ENCODE measurements at places on chromosomes 2 and 18. TPM values are rescaled to one million over a fixed set of nuclear protein-coding genes. Genes with fewer than 3 reads are reported as not detected.

RND3 gene
- total RNA-seq, result 40.3 TPM

HPCAL1 gene
- total RNA-seq, result 16.8 TPM

NR4A2 gene
- total RNA-seq, result 7.9 TPM

CCDC150 gene
- 40.1 TPM for total RNA-seq

PLCL1 gene
- total RNA-seq, result 41.1 TPM

ITGB6 gene
- total RNA-seq, result 7.0 TPM

GAD1 gene
- total RNA-seq, result 0.27 TPM

B4GALT6 gene
- 33.1 TPM for total RNA-seq

CFAP221 gene
- 33.0 TPM for total RNA-seq

CNDP1 gene
- 0.29 TPM for total RNA-seq

CABYR gene
- 8.0 TPM for total RNA-seq

RFX8 gene
- not detected for total RNA-seq

IL36G gene
- total RNA-seq, result not detected

USP14 gene
- total RNA-seq, result 59.1 TPM

MAP3K19 gene
- not detected for total RNA-seq

ZNF396 gene
- total RNA-seq, result 4.5 TPM

RDH14 gene
- total RNA-seq, result 22.8 TPM

CDH19 gene
- not detected for total RNA-seq

CROCC2 gene
- total RNA-seq, result 0.36 TPM

IL18R1 gene
- 0.13 TPM for total RNA-seq

DDX1 gene
- total RNA-seq, result 115 TPM

DNA sequence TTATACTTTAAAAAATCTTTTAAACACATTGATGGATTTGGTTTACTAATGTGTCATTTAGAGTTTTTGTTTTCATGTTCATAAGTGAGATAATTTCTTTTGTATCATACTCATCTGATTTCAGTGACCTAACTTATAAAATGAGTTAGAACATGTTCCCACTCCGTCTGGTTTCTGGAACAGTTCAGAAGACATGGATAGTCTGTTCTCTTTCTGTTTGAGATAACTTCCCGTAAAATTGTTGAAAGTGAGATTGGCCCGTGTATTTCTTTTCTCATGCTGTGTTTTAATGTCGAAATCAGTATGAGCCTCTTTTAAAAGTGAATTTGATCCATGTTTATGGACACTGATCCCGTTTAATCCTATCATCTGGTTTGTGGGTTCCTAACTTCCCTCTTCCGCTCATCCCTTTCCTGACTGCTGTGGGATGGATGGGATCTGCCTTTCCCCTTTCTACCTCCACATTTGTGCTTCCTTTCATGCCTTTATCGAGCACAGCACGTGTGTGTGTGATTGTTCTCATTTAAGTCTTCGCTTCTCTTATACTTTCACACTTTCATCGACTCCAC lies 78.9 kb downstream of the COPS8 start:
- no peaks in the 10 kb centered on the region for H3K36me3 ChIP-seq
- DNase-seq, result no peak
- no peak overlapping the region for H3K27ac ChIP-seq
- no peak overlapping the region for H3K4me3 ChIP-seq
- no peaks in the 10 kb centered on the region for H3K4me1 ChIP-seq
- peaks cover 28% of the 10 kb centered on the region for H3K27me3 ChIP-seq

- H3K27me3 ChIP-seq, result peaks cover 12% of the 10 kb centered on the region
- no peak overlapping the region for H3K27ac ChIP-seq
- no peak for DNase-seq
- no peaks in the 10 kb centered on the region for H3K36me3 ChIP-seq
- H3K4me3 ChIP-seq, result no peak overlapping the region
Measured at GRCh38 chr2:60741576-60741975, 14.5 kb upstream of the PAPOLG start.

- no peak overlapping the region for H3K4me3 ChIP-seq
- H3K36me3 ChIP-seq, result no peaks in the 10 kb centered on the region
- H3K4me1 ChIP-seq, result peaks cover 2% of the 10 kb centered on the region
Measured at GRCh38 chr2:240166761-240167587, 26.5 kb upstream of the OTOS start.

DNA sequence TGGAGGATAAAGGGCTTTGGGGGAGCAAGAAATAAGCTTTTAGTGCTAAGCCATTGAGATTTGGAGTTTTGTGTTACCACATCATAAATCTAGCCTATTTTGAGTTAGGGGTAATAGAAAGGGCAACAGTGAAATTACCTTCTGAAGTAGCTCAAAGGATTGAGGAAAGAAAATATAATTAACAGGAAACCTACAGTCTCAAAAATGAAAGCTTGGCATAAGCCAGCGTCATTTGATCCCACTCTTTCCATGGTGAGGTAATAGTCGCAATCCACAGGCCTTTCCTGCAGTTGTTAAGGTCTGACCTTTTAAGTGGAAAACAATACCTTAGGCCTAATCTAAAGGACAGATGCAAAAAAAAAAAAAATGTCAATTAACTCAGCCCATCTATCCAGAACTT lies 182.7 kb downstream of the UXS1 start:
- no peaks in the 10 kb centered on the region for H3K27me3 ChIP-seq
- no peak for DNase-seq
- no peak overlapping the region for H3K27ac ChIP-seq
- H3K4me1 ChIP-seq, result no peaks in the 10 kb centered on the region
- H3K36me3 ChIP-seq, result peaks cover 2% of the 10 kb centered on the region
- no peak overlapping the region for H3K4me3 ChIP-seq

GRCh38 chr2:102736110-102736409 lies 25.8 kb upstream of the TMEM182 start:
- peaks cover 24% of the 10 kb centered on the region for H3K4me1 ChIP-seq
- peak overlapping the region; percentile 97 for H3K27ac ChIP-seq
- no peaks in the 10 kb centered on the region for H3K27me3 ChIP-seq
- peak overlapping the region; percentile 98 for H3K4me3 ChIP-seq
- no peak for DNase-seq
- H3K36me3 ChIP-seq, result peaks cover 6% of the 10 kb centered on the region

DNA sequence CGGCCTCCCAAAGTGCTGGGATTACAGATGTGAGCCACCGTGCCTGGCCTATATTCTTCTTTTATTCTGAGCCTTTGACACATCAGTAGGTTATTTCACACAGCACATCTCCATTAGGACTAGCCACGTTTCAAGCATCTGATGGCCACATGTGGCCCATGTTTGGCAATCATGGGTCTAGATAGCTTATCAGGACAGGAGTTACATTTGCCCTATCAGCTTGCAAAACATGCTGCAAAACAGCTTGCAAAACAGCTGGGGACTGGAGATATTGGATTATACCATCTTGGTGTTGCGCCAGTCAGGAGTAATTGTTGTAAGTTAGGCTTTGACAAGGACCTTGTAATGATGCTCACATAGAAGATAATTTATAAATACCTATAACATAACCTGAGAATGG lies 94.9 kb downstream of the GBX2 start:
- H3K4me1 ChIP-seq, result peaks cover 7% of the 10 kb centered on the region
- H3K36me3 ChIP-seq, result peaks cover 3% of the 10 kb centered on the region
- no peaks in the 10 kb centered on the region for H3K27me3 ChIP-seq
- no peak for DNase-seq
- H3K4me3 ChIP-seq, result no peak overlapping the region
- H3K27ac ChIP-seq, result no peak overlapping the region

DNA sequence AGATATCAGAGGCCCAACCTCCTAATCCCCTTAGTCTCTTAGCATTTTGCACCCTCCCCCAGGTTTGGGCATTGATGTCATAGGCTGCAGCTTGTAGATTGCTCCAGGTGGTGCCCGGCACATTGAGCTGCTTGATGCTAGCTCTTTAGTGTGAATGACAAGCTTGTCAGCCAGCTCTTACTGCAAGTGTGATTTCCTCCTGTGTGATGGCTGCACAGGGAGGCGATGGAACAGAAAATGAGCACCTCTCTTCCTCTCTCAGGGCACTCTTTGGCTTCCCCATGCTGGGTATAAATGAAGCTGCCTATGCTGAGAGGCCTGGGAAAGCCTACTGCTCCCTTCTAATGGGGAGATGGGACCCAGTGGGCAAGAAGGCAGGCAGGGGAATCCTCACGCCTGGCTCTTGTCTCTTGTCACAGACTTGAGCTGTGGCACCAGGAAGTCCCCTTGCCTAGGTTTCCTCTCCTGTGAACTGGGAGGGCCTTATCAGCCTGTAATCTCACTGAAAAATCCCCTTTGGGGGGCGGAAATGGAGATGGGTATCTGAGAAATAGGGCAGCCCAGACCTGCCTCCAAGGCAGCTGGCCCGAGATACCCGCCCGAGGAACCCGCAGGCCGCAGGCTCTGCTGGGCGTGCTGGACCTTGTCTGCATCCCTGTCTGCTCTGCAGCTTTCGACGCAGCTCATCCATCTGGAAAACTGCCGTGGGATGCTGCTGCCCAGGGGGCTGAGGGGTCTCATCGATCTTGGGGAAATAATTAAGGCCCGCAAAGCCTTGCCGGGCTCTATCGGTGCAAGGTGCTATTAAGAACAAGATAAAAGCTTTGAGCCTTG lies 163.5 kb upstream of the CXCR4 start:
- H3K36me3 ChIP-seq, result no peaks in the 10 kb centered on the region
- no peak for DNase-seq
- peaks cover 3% of the 10 kb centered on the region for H3K4me1 ChIP-seq

- H3K27ac ChIP-seq, result no peak overlapping the region
- H3K4me3 ChIP-seq, result no peak overlapping the region
- H3K36me3 ChIP-seq, result no peaks in the 10 kb centered on the region
- no peaks in the 10 kb centered on the region for H3K4me1 ChIP-seq
Measured at GRCh38 chr2:100673115-100673514, 110.3 kb downstream of the PDCL3 start.

- H3K27ac ChIP-seq, result no peak overlapping the region
- no peak for DNase-seq
- H3K4me3 ChIP-seq, result no peak overlapping the region
- no peaks in the 10 kb centered on the region for H3K36me3 ChIP-seq
- H3K4me1 ChIP-seq, result no peaks in the 10 kb centered on the region
Measured at GRCh38 chr2:203566161-203566560, 31.1 kb upstream of the RAPH1 start.

DNA sequence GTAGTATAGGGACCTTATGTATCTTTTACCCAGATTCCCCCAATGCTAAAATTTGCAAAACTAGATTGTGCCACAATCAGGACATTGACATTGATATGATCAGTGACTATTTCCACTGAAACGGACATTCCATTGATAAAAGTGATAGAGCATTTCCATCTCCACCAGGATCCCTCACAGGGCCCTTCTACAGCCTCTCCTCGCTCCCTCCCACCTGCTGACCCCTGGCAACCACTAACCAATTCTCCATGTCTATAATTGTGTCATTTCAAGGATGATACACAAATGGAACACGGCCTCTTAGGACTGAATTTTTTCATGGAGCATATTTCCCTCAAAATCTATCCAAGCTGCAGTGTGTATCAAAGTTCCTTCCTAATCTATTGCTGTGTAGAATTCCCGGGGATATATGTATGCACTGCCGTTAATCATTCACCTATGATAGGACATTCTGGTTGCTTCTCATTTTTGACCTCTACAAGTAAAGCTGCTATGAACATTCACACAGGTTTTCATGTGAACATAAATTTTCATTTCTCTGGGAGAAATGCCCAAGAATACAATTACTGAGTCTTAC lies 67.3 kb downstream of the UXS1 start:
- no peak overlapping the region for H3K27ac ChIP-seq
- H3K4me3 ChIP-seq, result no peak overlapping the region
- peaks cover 24% of the 10 kb centered on the region for H3K36me3 ChIP-seq
- H3K4me1 ChIP-seq, result peaks cover 18% of the 10 kb centered on the region

GRCh38 chr2:164000176-164000575 lies 264.4 kb upstream of the FIGN start:
- no peak overlapping the region for H3K4me3 ChIP-seq
- no peak overlapping the region for H3K27ac ChIP-seq

- H3K27me3 ChIP-seq, result peaks cover 28% of the 10 kb centered on the region
- peaks cover 7% of the 10 kb centered on the region for H3K4me1 ChIP-seq
- no peak for DNase-seq
- H3K36me3 ChIP-seq, result no peaks in the 10 kb centered on the region
- no peak overlapping the region for H3K4me3 ChIP-seq
Measured at GRCh38 chr2:16318474-16319195, 347.0 kb downstream of the CYRIA start.

- H3K27ac ChIP-seq, result no peak overlapping the region
- H3K4me1 ChIP-seq, result no peaks in the 10 kb centered on the region
- H3K36me3 ChIP-seq, result peaks cover 10% of the 10 kb centered on the region
- no peak overlapping the region for H3K4me3 ChIP-seq
- DNase-seq, result no peak
Measured at GRCh38 chr2:232024457-232024856, 62.9 kb downstream of the DIS3L2 start.

- H3K4me3 ChIP-seq, result no peak overlapping the region
- H3K4me1 ChIP-seq, result no peaks in the 10 kb centered on the region
- peak overlapping the region; percentile 21 for H3K27ac ChIP-seq
- H3K27me3 ChIP-seq, result no peaks in the 10 kb centered on the region
- H3K36me3 ChIP-seq, result peaks cover 24% of the 10 kb centered on the region
- no peak for DNase-seq
Measured at GRCh38 chr2:159497256-159497655, 119.1 kb downstream of the BAZ2B start.

GRCh38 chr2:527581-527980 lies 149.6 kb downstream of the TMEM18 start:
- no peak overlapping the region for H3K4me3 ChIP-seq
- no peaks in the 10 kb centered on the region for H3K27me3 ChIP-seq
- peaks cover 1% of the 10 kb centered on the region for H3K36me3 ChIP-seq
- no peaks in the 10 kb centered on the region for H3K4me1 ChIP-seq

GRCh38 chr2:198657512-198658121 lies 800.1 kb downstream of the SATB2 start:
- H3K36me3 ChIP-seq, result no peaks in the 10 kb centered on the region
- H3K27me3 ChIP-seq, result peaks cover 5% of the 10 kb centered on the region
- no peaks in the 10 kb centered on the region for H3K4me1 ChIP-seq

- H3K27me3 ChIP-seq, result peaks cover 6% of the 10 kb centered on the region
- no peaks in the 10 kb centered on the region for H3K4me1 ChIP-seq
- H3K36me3 ChIP-seq, result no peaks in the 10 kb centered on the region
Measured at GRCh38 chr18:63480476-63480875, 3.7 kb downstream of the SERPINB5 start.

GRCh38 chr2:199100326-199101110 lies 357.2 kb downstream of the SATB2 start:
- H3K4me1 ChIP-seq, result no peaks in the 10 kb centered on the region
- no peaks in the 10 kb centered on the region for H3K36me3 ChIP-seq
- H3K27me3 ChIP-seq, result no peaks in the 10 kb centered on the region

- no peak for DNase-seq
- peaks cover 5% of the 10 kb centered on the region for H3K4me1 ChIP-seq
- H3K36me3 ChIP-seq, result no peaks in the 10 kb centered on the region
Measured at GRCh38 chr18:3603421-3604234, 153.7 kb downstream of the TGIF1 start.

GRCh38 chr18:13934058-13934457 lies 18.7 kb upstream of the MC2R start:
- DNase-seq, result no peak
- no peaks in the 10 kb centered on the region for H3K36me3 ChIP-seq
- H3K27me3 ChIP-seq, result no peaks in the 10 kb centered on the region
- H3K4me3 ChIP-seq, result no peak overlapping the region
- H3K4me1 ChIP-seq, result no peaks in the 10 kb centered on the region

- no peak for DNase-seq
- no peak overlapping the region for H3K4me3 ChIP-seq
- H3K27me3 ChIP-seq, result no peaks in the 10 kb centered on the region
- peaks cover 25% of the 10 kb centered on the region for H3K4me1 ChIP-seq
Measured at GRCh38 chr2:101272045-101272784, 19.5 kb downstream of the CNOT11 start.

GRCh38 chr2:56464613-56465012 lies 280.8 kb downstream of the CCDC85A start:
- H3K4me1 ChIP-seq, result no peaks in the 10 kb centered on the region
- H3K36me3 ChIP-seq, result no peaks in the 10 kb centered on the region

- no peak overlapping the region for H3K27ac ChIP-seq
- no peaks in the 10 kb centered on the region for H3K27me3 ChIP-seq
- no peak for DNase-seq
- H3K36me3 ChIP-seq, result no peaks in the 10 kb centered on the region
- no peaks in the 10 kb centered on the region for H3K4me1 ChIP-seq
- H3K4me3 ChIP-seq, result no peak overlapping the region
Measured at GRCh38 chr2:157173740-157174184, 83.7 kb upstream of the GALNT5 start.

Data from progenitor cell of endocrine pancreas (in vitro differentiated cells).